SK-N-MC (cell line): ENCODE measurements at places on chromosomes 2 and 18.

DNA sequence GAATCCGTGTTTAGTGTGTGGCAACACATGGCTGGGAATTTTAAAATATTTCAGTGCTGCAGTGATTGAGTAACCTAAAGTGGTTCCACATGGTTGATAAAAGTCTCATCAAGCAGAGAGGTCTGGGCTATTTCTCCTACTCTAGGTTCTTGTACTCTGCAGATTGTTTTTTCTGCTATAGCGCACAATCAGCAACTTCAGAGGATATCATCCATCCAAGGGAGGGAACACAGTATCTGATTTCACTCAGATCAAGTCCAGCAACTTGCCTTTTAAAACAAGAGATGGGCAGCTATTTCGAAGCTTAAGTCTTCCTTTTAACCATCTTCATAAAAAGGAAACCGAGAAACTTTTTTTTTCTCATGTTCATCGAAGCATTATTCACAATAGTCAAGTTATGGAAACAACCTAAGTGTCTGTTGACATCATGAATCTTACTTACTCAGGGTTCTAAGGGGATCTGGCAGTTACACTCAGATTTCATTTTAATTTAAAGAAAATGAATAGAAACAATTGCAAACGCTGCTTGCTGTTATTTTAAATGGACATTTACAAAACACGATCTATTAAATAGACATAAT lies 172.7 kb upstream of the TRIB2 start:
- peak; percentile 48 for DNase-seq

- DNase-seq = no peak
These were observed 252.7 kb downstream of the ZEB2 start for GRCh38 chr2:144267239-144267638.

GRCh38 chr2:226548732-226549131 lies 250.9 kb downstream of the IRS1 start:
- no peak for DNase-seq

DNA sequence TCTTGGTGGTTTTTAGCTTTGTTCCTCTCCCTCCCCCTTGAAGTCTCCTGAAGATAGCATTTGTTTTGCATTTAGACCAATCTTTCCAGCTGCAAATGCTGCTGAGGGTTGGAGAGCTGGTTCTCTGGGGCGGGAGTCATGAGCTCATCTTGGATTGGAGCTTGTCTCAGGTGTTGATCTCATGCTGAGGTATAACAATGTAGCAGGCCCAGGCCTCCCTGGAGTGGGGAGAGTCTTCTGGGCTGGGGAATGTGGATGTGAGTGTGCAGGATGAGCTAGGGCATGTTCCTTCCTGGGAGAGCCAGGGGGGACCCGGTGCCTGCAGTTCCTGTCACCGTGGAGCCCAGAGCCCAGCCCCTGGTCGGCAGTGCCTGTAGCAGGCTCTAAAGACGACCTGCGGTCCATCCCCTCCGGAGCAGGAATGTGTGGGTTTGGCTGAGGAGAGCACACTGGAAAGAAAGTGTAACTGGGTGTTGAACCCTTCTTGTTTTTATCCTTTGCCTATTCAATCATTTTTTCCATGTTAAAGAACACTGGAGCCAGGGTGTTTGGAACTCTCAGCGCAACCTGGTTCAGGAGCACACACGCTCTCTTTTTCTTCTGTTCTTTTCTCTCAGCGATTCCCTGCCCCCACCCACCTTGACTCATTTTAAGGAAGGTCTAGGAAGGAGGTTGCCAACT lies 2.7 kb downstream of the ZNF532 start:
- DNase-seq = no peak

DNA sequence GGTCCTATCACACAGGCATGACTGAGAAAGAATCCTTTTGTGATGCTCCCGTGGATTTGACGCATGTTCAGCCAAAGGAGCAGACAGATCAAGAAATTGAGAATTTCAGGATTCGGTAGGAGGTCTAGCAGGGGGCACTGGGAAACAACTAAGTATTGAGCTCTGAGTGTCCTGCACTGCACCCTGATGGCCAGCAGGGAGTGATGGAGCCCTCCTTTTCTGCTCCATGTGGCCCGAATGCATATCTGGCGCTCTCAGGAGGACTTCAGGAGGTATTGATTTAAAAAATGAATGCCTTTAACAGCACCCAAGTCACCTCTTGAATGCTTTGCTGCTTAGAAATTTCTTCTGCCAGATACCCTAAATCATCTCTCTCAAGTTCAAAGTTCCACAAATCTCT lies 58.0 kb downstream of the ZNF519 start:
- no peak for DNase-seq
